AG04450 (cell line): ENCODE measurements at places on chromosomes 1 and 21. TPM values are rescaled to one million over a fixed set of nuclear protein-coding genes. Genes with fewer than 3 reads are reported as not detected.

Gene NBPF4
- not detected in 2 replicates for polyA plus RNA-seq

Gene ACTL8
- 0.05 TPM in 1 of 2 replicates, not detected in the other for polyA plus RNA-seq

Gene SLAMF9
- polyA plus RNA-seq, result 0.11 TPM in 1 of 2 replicates, not detected in the other

Gene PTPN7
- not detected in 2 replicates for polyA plus RNA-seq

Gene SELL
- polyA plus RNA-seq, result 0.05 TPM in 1 of 2 replicates, not detected in the other

Gene S100A16
- 224 and 256 TPM in 2 replicates for polyA plus RNA-seq

Gene ARTN
- polyA plus RNA-seq, result 0.21 TPM in 1 of 2 replicates, not detected in the other

Gene CDK18
- 0.36 and 0.38 TPM in 2 replicates for polyA plus RNA-seq

Gene BARHL2
- polyA plus RNA-seq, result not detected in 2 replicates

Gene LCA5L
- 0.81 and 1.1 TPM in 2 replicates for polyA plus RNA-seq

Gene F13B
- not detected in 2 replicates for polyA plus RNA-seq

Gene GPR61
- not detected in 2 replicates for polyA plus RNA-seq
